ENCODE measurements at places on chromosomes 4 and X.

DNA sequence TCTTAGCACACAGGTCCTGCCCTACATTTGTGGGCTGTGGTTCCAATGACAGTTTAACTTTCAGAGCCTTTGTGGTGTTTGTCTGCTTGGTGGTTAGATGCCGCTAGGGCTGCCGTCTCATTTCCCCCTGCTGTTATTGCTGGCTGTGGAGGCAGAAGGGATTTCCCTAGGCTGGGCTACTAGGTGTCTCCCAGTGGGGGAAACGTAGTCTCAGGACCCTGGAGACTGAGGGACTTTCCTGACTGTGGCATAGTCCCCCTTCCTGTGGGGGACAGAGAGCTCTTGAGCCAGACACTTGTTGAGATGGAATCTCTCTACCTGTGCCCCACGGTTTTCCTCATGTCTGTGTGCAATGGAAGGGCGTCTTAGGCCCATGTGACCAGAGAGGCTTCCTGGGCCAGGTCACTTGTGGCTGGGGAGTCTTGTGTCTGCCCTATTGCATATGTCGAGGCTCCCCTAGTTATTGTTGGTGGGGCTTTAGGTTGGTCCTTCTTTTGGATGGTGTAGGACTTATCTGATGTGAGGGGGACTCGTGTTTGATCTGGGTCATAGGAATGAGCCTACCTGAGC, 68.2 kb downstream of the ARHGAP10 start:
- peak; percentile 45 for DNase-seq

- DNase-seq = no peak
These were observed 34.1 kb upstream of the GAB1 start for GRCh38 chr4:143302536-143302935.

DNA sequence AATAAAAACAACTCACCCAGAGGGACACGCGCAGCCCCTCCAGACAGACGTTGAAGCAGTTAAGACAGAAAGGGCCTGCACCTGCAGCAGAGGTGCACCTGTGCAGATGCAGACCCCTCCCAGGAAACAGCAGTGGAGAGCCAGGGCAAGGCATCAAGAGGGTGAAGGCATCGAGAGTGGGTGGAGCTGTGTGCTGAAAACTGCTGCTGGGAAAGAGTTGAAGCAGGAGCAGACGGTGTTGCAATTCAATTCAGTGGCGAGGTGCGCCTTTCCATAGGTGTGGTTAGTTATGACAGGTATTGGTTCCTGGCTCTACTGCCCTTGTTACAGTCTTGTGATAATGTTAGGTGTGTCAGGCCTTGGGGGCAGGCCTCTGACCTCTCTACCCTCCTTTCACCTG, 16.7 kb downstream of the LETM1 start:
- no peak for DNase-seq

GRCh38 chr4:38523524-38524448, 140.2 kb upstream of the KLF3 start:
- DNase-seq = peak; percentile 19

- no peak for DNase-seq
These were observed 736 bp downstream of the BDH2 start for GRCh38 chr4:103098756-103099440.

DNA sequence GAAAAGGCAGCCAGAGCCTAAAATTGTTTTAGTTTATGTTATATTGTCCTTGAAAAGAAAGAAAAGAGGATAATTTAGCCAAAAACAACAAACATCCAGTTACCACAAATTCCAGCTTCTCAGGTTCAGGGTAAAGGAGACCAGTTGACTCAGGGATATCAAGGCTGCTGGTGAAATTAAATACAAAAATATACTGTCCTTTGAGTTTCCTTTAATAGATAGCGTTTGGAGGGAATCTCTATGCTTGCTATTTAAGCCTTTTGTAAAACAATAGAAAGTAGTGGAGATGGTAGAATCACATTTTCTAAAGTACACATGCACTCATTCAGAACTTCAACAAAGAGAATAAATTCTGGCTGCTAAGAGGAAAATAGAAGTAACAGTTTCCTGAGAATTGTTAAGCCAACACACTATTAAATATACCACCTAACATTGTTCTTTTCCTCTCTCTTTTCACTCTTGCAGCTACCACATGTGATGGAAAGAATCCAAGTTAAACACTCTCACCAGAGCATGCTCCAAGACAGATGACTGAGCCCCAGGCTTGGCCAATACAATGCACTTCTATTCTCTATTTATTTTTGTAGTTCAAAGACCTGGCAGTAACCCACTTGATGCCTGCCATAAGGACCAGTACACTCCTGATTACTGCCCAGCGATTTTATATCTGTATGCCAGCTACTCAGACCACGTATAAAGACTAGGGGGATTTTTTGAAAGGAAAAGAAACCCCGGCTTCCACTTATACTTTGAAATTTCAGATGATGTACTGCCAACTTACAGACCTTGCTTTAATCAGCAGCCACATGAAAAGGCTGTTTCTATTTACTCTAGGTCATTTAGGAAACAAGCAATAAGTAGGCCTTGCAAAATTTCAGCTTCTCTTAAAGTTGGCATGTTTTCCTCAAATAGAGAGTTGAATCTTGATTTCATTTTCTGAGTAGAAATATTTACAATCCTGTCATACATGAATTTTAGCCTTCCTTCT, 756.9 kb downstream of the FAT4 start:
- no peak for DNase-seq

DNA sequence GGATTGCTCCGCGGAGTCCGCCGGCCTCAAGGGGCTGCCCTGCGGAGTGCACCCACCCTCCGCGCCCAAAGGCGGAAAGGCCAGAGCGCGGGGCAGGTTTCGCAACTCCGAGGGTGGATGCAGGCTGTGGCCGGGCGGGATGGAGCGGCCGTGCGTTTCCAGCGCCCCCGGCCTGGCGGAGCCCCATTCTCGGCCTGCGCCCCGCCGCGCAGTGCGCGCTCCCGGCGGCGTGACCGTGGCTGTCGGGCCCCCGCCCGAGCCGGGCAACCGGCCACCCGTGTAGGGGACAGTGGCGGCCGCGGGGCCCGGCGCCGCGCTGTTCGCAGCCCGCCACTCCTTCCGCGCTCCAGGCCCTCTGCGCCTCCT, 331 bp downstream of the SETD7 start:
- DNase-seq = peak; percentile 20

Data from activated CD8-positive, alpha-beta memory T cell treated with anti-CD3 and anti-CD28 coated beads, Interleukin-2, amount 50 U/mL, for 4 hours (primary cell).